ENCODE measurements at places on chromosomes 5 and 9.

- no peak for DNase-seq
These were observed 82.6 kb downstream of the PRELID2 start for GRCh38 chr5:145752534-145752933.

DNA sequence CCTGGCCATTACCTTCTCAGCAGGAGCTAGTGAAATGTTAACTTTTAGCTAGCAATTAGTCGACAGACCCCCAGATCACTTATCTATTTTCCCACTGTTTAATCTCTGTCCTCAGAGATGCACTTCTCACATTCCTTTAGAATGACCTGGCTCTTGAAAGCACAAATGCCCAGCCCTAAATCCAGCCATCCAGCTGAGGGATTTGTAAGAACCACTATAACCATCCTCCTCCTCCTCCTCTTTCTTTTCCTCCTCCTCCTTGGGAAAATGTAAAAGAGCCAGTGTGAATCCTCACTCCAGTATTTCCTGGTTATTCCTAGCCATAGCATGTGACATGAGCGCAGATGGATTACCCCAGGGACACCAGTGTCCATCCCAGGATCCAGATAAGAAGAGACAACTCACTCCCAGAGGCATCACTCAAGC lies 124.3 kb downstream of the ENC1 start:
- no peak for DNase-seq

- DNase-seq, result no peak
These were observed 137.1 kb upstream of the BASP1 start for GRCh38 chr5:17080361-17080760.

- DNase-seq, result no peak
These were observed 251.6 kb upstream of the PIK3R1 start for GRCh38 chr5:67963789-67964519.
